ENCODE measurements at places on chromosomes 3 and 15.
A peak's percentile ranks its signal among the peaks of the same experiment; 100 is the strongest.

- no peak for DNase-seq
Measured at GRCh38 chr3:8554696-8555095, 53.1 kb downstream of the LMCD1 start.

GRCh38 chr3:34285827-34286188 is 487.4 kb downstream of the PDCD6IP start:
- no peak for DNase-seq

DNA sequence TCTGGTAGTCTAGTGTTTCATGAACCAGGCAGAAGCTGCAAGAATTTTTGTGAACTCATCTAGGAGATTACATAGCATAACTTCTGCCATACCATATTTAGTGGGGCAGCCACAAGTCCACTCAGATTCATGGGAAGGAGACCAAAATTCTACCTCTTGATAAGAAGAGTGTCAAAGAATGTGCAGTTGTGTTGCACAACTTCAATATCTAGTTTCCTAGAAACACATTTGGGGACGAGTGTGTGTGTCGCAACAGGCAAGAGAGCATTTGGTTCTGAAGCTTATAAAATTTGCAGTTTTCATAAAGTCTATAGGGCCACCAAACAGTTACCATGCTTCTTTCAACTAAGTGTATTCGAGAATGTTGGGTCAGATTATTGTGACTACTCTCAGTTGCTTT is 115.3 kb downstream of the KCNH8 start:
- no peak for DNase-seq

DNA sequence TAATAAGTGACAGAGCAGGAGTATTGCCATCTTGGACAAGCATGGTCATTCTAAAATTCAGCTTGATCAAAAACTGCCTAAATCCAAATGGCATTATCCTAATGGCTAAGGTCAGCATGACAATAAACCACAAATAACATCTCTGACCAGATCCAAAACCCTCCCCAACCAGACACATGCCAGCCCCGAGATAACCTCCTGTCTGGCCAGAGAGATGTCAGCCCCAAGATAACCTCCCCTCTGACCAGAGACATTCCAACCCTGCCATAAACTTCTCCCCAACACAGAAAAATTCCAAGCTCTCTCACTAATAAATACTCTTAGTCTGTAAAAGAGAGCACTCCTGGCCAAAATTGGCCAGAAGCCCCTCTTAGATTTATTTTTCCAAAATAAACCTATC is 470.5 kb upstream of the UBE2E2 start:
- no peak for DNase-seq

DNA sequence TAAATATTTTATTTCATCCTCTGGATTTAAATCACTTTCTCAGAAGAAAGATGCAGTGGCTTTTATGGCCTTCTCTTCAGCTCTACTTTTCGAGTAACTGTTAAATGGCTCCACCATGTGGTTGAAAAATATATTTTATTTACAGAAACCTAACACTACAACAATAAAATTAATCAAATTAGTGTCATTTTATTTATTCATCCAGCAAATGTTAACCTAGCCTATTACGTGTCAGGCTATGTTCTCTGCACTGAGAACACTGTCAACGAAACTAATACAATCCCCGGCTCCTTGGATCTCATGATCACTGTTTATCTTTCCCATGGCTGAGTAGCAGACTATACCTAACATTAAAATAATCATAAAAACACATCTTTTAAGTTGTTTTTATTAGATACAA is 148.0 kb upstream of the OSTN start:
- DNase-seq = peak; percentile 40

DNA sequence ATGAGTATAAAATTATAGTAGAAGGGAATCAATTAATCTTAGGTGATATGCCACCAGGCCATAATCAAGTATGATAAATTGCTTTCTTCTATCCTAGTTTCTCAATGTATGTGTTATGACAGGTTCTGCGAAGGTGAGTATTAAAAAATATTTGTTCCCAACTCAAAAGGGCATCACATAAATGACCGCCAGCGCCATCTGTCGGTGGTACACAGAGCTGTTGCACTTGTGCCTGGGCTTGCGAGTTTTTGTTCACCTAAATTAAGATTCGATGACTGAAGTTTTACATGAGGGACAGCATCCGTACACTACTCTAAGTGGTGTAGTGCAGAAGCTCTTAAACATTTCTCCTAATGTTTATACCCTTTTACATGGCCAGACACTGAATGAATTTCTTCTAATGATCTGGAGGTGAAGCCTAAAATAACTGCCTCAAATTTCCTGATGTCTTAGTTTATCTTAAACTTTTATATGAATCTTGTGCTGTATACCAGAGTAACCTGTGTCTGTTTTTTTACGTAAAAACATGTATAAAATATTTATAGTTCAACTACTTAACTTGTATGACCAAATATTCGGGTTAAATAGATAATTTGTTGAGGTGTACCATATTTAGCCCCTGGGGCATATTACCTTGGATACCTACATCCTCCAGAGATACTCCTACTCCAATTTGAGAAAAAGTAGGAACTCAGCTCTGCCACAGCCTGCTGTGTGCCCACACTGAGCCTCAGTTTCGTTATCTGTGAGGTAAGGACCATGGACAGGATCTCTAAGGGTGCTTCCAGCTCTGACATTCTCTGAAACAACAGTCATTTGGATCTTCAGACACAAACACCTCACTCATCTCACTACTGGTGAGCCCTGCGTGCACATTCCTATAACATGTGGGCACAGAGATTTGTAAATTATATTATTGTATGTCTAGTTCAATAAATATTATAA is 365.6 kb downstream of the MAGI1 start:
- peak; percentile 64 for DNase-seq

DNA sequence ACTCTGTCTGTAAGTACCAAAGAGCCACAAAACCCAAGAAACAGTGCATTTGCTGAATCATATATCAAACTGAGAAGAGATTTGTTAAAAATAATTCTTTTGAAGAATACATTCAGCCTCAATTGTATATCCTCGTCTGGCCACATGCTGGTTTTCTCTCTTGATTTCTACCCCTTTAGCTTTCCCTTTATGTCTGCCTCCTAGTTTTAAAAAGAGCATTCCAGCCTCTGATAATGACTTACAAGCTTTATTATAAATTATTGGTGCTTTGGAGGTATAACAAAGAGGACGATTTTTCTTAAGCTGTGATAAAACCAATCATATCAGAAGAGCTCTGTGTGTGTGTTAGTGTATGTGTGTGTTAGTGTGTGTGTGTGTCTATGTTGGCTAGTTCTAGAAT is 70.4 kb upstream of the ROBO2 start:
- no peak for DNase-seq

GRCh38 chr3:32913790-32914446 is 37.5 kb upstream of the CCR4 start:
- DNase-seq = no peak

- DNase-seq = no peak
Measured at GRCh38 chr15:63076714-63077046, 34.1 kb downstream of the TPM1 start.

DNA sequence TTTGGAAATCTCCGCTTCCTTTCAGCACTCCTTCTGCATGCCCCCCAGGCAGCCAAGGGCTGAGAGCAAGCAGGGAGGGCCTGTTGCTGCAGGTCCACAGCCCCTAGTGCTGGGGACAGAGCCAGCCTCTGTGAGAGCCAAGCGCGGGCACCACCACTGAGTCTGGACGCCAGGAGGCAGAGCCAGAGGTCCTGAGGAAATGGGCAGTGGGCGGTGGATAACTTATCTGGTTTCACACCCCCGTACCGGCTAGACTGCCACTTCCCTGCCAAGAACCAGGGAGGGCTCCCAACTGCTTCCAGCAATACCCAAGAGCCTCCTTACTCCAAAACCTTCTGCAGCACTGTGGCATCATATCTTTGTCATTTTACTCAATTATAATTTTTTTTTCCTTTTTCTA is 141.6 kb upstream of the IGF1R start:
- DNase-seq = no peak

DNA sequence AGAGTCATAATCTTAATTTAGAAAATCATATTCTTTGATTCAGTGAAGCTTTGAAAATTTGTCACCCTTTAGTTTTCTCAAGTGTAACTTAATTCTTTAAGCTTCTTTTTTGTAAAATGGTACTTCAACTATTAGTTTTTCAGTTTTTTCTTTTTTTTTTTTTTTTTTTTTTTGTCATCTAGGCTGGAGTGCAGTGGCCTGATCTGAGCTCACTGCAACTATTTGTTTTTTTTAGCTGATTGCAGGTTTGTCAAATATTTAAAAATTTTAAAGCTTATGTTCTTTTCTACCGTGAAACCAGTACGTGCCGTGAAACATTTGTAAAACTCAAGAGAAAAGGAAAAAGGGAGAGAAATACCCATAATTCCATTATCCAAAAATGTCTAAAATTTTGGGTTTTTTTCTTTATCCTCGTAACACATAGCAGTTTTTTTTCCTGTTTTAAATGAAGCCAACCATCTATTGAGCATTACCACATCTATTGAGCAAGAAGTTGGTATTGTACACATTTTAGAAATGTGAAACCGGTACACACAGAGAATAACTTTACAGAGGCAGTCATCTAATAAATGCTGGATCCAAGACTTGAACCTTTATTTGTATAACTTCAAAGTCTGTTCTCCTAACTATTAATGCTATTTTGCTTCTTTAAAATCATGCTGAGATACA is 25.7 kb downstream of the ECT2 start:
- no peak for DNase-seq

DNA sequence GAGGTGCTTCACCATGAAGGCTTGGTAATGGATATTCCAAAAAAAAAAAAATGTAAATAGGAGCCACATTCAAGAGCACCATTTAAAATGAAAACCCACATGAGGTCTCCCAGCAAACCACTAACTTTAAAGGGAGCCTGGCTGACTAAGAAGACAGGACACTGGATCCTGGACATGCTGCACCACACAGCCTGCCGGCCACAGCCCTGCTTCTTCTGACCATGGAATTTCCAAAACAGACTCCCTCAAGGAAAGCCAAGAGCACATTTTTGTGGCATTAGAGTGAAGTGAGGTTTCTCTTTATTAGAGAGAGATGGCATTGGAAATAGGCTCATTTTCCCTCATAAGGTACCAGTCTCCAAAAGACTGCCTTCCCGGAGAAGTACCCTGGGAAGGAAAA is 113.9 kb downstream of the RORA start:
- no peak for DNase-seq

GRCh38 chr15:44096596-44096995 is 98.5 kb downstream of the FRMD5 start:
- DNase-seq = no peak

- peak; percentile 38 for DNase-seq
Measured at GRCh38 chr3:196524527-196524926, 9.4 kb upstream of the SMCO1 start.

GRCh38 chr3:25455441-25456132 is 27.5 kb downstream of the RARB start:
- DNase-seq = peak; percentile 83

All from cerebellar cortex (tissue), 1 donor.